ENCODE measurements at places on chromosomes 11 and 22. TPM values are rescaled to one million over a fixed set of nuclear protein-coding genes. Genes with fewer than 3 reads are reported as not detected.

DNA sequence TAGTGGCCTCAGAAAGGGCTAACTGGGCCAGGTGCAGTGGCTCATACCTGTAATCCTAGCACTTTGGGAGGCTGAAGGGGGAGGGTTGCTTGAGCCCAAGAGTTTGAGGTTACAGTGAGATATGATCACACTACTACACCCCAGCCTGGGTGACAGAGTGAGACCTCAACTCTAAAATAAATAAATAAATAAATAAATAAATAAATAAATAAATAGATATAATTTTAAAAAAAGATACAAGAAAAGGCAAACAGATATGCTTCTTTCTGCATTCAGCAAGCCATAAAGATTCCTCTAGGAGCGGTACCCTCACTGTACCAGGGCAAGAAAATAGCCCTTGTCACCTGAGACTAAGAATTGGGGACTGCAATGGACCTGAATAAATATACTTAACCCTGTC is 1.3 kb upstream of the RSPH14 start:
- DNase-seq: no peak

GRCh38 chr11:116366451-116366850 is 406.3 kb downstream of the BUD13 start:
- DNase-seq: no peak

GRCh38 chr22:21694795-21695429 is 29.1 kb downstream of the PPIL2 start:
- no peak for DNase-seq

DNA sequence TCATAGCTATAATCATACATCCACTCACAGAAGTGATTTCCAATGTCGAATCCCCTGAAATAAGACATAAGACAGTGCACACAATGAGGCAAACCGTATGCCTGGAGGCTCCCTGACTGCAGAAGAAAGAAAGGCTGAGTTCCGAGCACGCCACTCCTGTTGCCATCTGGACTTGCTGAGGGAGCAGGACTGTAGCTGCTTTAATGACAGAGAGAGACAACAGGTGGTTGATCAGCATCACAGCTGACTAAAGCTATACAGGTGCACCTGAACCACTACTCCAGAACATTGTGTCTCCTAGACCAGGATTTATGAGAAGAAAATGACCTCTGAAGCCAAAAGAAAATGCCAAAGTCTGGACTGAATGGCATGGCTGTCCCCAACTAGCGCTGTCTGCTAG is 27.0 kb downstream of the TCIRG1 start:
- DNase-seq: no peak

GRCh38 chr11:9070749-9071491 is 20.5 kb downstream of the SCUBE2 start:
- DNase-seq: no peak

DNA sequence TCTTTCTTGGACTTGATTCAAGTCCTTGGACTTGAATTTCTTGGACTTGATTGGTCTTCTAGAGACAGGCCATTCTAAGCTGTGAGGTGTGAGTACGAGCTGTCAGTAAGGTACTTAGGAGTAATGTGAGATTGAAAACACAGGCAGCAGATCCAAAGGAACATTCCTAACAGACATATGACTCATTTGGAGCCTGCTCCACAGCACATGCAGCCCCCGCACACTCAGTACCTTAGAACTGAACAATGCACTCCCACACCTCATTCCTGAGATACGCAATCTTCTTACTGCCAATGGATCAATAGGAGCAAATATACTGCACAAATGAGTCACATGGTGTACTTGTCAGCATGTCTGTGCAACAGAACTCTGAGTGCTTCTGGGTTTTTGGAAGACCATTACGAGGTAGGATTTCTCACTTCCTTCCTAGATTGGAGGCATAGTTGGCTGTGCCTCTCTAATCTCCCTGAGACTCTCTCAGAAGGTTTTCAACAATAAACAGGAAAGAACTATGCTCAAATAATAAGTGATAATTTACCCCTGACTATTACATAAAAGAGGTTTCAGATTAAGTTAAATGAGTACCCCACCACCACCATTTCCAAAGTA is 243.1 kb downstream of the KCNA4 start:
- DNase-seq: no peak

GRCh38 chr22:43013355-43014315 is 1.3 kb downstream of the PACSIN2 start:
- DNase-seq: peak; percentile 61

DNA sequence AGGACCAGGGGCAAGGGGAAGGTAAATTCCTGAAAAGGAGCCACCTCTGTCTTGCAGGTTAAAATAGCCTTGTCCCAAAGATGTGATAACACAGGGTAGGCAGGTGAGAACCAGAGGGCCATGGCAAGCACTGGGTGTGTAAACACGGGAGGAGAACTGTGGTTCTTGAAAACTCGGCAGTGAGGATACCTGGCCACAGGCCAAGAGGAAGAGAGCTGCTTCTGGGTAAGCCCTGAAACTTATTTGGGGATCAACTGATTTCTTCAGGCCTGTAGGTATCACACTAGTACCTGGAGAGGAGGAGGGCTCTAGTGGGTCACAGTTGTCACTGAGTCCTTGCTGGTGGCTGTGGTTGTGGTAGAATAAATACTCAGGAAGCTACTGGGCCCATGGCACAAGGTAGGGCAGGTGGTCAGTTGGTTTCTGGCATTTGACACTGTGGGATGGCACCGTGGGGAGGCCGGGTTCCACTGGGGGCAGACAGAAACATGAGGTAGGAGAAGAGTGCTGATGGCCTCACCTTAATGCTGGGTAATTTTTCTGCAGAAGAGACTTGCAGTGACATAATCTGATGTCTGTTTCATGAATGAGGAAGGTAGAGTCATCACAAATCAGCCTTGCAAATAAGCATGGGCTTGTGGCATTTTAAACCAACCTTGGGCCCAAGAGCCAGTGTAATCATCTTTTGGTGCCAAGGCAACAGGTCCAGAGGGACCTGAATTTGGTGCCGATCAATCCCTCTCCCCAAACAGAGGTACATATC is 22.0 kb downstream of the AMPD3 start:
- no peak for DNase-seq

DNA sequence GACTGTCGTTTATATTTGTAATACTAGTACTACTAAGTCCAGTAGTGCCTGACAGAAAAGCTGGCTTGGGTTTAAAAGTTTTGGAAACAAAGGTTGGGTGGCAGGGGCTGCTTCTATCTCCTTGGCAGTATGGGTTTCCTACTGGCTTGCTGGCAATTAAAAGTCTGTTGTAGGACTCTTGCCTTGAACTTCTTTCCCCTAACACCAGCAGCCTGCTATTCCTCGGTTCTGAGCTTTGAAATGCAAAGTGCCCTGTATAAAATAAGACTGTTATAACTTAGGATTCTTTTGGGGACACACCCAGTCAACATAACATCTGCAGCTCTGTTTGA is 1.3 kb downstream of the RNF169 start:
- no peak for DNase-seq

DNA sequence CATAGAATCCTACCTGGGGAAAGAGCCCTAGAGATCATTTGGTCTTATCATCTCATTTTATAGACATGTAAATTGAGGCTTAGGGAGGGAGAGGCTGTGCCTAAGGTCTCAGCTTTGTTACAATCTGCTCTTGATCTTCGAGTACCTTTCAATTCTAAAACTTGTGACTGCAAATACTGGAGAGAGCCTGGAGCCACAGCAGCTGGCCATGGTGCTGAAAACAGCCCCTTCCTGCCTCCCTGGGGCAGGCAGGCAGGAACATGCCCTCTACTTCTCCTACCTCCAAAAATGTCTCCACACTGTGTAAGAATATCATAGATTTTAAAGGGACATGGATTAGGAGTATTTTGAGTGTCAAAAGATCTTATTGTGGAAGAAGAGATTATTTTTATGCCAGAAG is 52.2 kb downstream of the C22orf42 start:
- peak; percentile 42 for DNase-seq

GRCh38 chr22:40727070-40727963 is 48.0 kb downstream of the MCHR1 start:
- DNase-seq: no peak

DNA sequence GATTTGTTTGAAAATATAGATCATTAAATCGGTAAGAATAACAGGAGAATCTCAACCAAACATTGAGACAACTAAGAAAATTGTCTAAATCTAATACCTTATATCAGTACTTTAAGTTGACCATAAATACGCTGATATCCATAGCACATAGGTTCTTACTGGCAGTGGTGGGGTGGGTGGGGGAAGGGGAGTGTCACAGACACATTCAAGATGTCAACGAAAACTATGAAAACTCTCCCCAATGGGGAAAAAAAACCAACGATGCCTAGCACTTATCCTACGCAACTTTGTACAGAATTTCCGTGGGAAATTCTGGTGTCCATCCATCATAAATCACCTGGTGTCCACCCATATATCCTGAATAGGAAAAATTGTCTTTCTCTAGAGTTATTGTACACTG is 6.2 kb downstream of the GRAP2 start:
- no peak for DNase-seq

GRCh38 chr11:102420547-102420946 is 32.0 kb downstream of the TMEM123 start:
- DNase-seq: no peak

TUB gene
- total RNA-seq: 1.4 TPM

MRGPRD gene
- total RNA-seq: not detected

CYB5R2 gene
- total RNA-seq: 0.47 TPM

KCNK4 gene
- total RNA-seq: not detected

LIMK2 gene
- 94.0 TPM for total RNA-seq

Measured in dermis blood vessel endothelial cell (primary cell).